Naive thymus-derived CD4-positive, alpha-beta T cell (primary cell): ENCODE measurements at places on chromosomes 2 and 18. TPM values are rescaled to one million over a fixed set of nuclear protein-coding genes. Genes with fewer than 3 reads are reported as not detected.

DNA sequence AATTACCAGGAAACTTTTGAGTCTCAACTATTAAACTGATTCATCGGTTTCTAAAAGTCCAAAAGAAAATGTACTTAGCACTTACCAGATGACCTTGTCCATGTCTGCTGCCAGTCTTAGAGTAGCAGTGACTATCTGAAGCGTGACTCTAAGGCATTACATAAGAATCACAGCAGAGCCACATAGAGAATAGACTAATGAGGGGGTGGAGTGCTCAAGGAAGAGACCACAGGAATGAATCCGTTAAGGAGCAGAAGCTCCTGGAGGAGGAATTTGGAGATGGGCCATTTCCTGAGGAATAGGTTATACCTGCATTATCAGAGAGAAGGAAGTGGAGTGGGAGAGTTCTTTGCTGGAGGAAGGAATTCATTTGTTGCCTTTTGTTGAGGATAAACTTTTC lies 116.0 kb downstream of the MAP3K20 start:
- no peak for DNase-seq

TM4SF20 gene
- polyA plus RNA-seq: 0.09 TPM

KDSR gene
- polyA plus RNA-seq: 62.4 TPM

REG3G gene
- polyA plus RNA-seq: not detected

DNA sequence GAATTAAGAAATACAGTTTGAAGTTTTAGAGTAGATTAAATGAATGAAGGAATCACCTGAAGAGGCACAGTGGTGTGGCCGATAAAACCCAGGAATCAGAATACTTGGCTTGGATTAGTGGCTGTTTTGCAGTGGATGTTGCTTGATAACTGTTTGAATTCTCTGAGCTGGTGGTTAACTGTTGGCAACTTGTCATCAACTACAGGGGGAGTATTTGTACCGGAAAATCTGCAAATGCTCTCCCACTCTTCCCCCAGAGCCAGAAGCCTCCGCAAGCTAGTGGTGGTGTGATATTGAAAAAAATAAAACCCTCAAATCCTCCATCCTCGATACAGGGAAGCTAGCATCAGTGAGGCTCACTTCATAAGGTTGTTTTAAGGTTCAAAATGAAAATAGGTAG lies 326.7 kb downstream of the DPP10 start:
- DNase-seq: no peak

DNA sequence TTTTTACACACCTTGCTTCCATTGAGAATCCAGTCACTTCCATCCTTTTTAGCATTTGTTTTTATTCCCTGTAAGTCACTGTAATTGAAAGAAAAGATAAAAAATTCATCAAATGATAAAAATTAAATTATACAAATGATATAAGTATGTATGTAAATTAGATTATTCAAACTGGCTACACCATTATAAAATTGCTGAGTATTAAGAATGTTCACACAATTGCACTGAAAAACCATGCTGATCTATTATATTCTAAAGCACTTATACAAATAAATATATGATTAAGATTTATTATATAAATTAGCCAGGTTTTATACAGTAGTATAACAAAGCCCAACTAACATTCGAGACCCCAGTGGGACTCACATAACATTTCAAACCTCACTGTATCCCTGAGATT lies 15.1 kb downstream of the ACADL start:
- DNase-seq: no peak
